K562 (cell line): ENCODE measurements at places on chromosomes 12 and 14.

GRCh38 chr12:62784576-62784975 lies 150.4 kb downstream of the PPM1H start:
- no peak for DNase-seq

- no peak for DNase-seq
Measured at GRCh38 chr14:32623300-32624093, 294.4 kb downstream of the AKAP6 start.

GRCh38 chr12:459430-460258 lies at the start of gene B4GALNT3:
Gene B4GALNT3, plus strand, starts transcription at chr12:459939. Its CDS starts 438 bp downstream, at chr12:460377.
- peak; percentile 65 for DNase-seq

DNA sequence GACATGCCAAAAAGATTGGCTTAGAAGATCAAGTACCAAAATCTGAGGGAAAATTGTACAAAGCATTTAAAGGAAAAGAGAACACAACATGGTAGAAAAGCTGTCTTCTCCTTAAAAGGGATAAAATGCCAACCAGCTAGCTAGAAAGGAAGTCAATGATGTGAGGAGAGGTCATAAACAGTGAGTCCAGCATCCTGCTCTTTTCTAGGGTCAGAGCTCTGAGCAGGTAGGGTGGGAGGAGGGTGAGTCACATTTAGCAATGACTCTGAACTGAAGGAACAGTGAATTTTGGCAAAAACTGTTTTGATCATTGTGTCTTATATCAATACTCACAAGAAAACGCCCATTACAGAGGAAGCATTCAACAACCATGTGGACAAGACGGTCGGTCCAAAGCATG lies 322.3 kb downstream of the DAD1 start:
- no peak for DNase-seq

GRCh38 chr12:57240066-57240921 lies 10.7 kb downstream of the STAC3 start:
- DNase-seq: peak; percentile 72

DNA sequence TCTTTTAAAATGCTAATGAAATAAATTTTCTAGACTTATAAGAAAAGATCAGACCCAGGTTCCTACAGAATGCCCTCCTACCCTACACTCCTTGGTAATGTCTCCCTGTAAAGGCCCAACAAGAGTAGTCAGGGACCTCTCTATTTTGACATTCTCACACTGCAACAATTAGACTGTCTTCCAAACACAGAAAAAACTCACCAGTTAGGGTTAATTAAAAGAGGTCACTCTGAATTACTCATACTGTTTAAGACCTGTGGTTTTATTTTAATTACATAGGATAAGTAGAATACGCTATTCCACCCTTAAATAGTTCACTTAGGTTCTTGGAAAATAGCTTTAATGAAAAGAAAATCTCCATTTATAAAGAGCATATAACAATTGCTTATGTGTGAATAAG lies 142.4 kb downstream of the ITPR2 start:
- DNase-seq: no peak

GRCh38 chr14:78327426-78328221 lies 157.5 kb downstream of the NRXN3 start:
- DNase-seq: no peak

DNA sequence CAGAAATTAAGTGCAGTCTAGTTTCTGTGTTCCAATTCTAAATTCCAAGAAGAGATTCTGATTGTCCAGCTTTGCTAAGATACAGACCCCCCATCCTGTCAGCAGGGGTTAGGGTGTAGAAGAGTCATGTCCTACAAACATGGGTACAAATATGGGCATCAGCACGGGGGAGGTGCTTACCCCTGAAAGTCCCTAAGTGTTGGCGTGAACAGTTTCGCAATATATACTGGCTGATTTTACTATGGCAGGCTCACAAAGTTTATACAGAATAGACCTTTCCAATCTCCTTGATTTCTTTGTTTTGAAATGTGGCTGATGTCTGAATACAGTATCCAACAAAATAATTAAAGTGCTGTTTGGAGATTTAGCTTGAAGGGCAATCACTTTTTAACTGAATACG lies 71.6 kb upstream of the PPM1H start:
- DNase-seq: no peak

DNA sequence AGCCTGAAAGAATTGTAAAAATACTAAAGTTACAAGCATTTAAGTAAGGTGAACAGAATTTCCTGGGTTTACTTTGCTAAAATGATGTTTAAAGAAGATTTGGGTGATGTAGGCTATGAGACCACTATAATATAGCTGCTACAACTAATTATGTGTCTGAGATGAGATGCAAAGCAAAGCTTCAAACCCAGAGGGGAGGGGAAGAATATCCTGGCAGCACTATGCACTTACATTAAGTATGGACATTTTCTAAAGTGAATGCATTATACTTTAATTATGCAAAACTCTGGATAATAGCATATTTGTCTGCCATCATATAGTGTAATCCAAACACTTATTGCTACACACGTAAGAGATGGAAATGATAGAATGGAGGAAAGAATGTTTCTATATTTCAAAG lies 1003.7 kb downstream of the GALC start:
- no peak for DNase-seq

DNA sequence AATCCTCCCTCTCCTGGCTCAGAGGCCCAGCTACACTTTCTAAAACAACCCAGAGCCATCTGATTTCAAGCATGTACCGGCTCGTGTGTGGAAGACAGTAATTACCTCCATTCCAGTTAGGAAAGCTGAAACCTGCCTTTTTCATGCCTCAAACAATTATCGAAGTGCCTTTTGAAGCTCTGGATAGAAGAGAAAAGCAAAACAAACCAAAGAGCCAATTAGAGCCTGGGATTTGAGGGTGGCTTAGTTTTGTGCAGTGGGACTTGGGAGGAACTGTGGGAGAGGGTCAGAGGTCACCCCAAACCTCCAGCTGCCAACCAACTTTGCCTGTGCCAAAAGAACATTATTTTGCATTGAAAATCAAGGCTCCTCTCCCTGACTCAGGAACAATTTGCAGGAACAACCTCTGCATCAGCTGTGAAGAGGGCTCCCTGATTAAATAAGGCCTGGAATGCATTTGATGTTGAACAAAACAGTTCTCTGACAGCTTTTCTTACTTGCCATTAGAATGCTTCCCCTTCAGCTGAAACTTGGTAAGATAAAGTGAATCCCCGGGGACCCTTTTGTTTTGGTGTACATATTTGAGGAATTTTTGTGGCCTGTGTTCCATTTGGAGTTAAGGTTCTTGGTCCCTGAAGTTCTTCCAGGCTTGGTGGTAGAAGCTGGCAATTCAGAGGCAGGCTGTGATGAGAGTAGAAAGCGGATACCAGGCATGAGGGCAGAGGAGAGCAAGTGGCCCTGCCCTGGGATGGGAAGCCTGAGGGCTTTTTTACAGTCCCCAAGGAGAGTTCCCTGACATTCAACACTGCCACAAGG lies 270.1 kb downstream of the ZFP36L1 start:
- DNase-seq: no peak

DNA sequence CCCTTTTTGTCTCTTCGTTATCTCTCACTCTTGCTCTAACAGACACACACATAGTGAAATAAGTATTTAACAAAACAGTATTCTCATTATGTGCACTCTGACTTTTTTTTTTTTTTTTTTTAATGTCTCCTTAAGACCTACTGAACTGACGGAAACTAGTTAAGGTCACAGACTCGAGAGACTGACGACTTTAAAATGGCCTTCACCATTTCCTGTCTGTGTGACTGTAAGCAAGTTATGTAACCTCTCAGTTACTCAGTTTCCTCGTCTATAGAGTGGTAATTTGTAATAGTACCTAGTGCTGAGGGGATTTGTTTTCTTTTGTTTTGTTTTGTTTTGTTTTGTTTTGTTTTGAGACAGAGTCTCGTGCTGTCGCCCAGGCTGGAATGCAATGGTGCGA lies 284.8 kb downstream of the FBXL14 start:
- DNase-seq: no peak

DNA sequence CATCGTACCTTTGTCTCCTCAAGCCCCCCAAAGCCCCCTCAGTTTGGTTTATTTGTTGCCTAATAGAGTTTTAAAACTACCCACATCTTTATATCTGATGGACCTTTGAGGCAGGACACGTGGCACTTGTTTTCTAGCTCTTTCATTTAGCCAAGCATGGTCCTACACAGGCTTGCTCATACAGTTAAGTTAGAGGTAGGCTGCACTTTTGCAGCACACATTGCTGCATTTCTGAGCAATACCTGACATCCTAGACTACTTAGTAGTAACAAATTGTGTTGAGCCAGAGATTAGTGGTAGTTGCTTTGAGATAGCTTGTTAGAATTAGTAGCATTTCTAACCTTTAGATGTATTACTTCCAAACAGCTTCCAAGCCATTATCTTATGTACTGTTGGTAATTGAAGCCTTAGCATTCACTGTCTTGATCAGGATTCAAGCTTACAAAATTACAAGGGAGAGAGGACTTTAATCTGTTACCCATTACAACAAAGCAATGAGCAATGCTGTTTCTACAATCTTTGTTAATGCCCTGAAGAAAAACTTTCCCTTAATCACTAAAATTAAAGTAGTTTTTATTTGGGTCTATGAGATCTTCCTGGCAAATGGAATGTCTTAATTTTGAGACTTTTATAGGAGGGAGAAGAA lies 96.6 kb downstream of the WNK1 start:
- DNase-seq: no peak

GRCh38 chr12:64412459-64412858 lies 8.3 kb downstream of the XPOT start:
- DNase-seq: no peak

DNA sequence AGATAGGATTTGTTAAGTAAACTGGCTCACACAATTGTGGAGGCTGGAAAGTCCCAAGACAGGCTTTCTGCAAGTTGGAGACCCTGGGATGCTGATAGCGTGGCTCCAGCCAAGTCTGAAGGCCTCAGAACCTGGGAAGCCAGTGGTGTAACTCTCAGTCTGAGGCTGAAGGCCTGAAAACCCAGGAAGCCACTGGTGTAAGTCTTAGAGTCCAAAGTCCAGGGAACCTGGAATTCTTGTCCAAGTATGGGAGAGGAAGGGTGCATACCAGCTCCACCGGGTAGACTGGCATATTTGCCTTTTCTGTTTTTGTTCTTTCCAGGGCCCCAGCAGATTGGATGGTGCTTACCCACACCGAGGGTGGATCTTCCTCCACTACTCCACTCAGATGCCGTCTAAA lies 18.1 kb downstream of the GMFB start:
- DNase-seq: no peak

GRCh38 chr12:104306943-104307654 lies 3.6 kb downstream of the EID3 start:
- no peak for DNase-seq

DNA sequence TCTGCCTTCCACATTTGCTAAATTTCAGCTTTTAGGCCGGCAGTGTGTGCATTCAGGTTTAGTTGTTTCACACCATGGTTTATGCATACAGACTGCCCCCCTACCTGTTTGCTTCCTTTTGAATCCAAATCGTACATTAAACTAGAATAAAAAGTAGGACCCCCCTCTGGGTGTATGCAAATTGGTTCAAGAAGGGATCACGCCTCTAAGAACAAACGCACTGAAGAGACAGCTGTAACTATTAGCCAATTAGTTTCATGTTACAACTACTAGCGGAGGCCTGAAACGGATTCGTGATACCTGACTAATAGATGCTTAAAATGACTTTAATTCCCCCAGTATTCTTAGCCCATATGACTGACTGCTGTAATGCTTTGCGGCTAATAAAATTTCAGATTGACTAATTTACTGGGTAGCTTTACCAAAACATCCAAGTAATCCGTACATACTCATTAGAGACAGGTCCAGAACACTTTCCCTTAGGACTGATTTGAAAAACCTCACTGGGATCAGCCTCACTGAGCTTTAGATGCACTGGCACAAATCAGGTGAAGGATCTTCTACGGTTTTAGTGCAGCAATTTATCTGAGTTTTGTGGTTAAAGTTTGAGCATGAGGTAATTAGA lies 411.8 kb downstream of the NPAS3 start:
- no peak for DNase-seq

DNA sequence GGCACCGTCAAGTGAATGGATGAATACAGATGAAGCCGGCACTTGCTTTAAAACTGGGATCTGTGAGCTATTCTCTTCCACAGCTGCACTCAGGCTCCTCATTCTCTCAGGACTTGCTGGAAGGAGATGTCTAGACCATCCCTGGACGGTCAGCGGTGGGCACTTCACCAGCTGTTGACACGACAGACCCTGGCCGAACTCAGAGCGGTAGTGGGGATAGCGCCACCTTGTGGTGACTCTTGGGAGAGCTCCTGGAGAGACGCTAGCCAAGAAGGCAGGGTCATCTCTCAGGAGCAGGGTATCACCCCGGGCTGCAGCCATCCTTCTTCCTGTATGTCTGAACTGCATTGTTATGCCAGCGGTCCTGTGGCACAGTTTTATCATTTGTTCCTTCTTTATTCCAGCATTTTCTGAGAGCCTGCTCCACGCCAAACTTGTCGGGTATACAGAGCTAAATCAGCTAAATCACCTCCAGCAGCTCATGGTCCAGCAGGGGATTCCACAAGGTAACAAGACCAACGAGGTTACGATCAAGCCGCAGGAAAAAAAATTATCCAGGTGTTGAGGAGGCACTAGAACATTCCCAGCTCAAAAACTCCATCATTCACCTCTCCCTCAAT lies 10.0 kb downstream of the WNT1 start:
- peak; percentile 77 for DNase-seq

GRCh38 chr12:62045211-62045610 lies 215.0 kb upstream of the USP15 start:
- no peak for DNase-seq

GRCh38 chr12:65188179-65188701 lies 18.9 kb downstream of the LEMD3 start:
- no peak for DNase-seq

- DNase-seq: no peak
Measured at GRCh38 chr12:52607314-52607713, 6.1 kb upstream of the KRT72 start.

- peak; percentile 19 for DNase-seq
Measured at GRCh38 chr14:69260861-69261564, 1.1 kb downstream of the GALNT16 start.

GRCh38 chr12:25996677-25997076 lies 38.2 kb downstream of the RASSF8 start:
- no peak for DNase-seq

DNA sequence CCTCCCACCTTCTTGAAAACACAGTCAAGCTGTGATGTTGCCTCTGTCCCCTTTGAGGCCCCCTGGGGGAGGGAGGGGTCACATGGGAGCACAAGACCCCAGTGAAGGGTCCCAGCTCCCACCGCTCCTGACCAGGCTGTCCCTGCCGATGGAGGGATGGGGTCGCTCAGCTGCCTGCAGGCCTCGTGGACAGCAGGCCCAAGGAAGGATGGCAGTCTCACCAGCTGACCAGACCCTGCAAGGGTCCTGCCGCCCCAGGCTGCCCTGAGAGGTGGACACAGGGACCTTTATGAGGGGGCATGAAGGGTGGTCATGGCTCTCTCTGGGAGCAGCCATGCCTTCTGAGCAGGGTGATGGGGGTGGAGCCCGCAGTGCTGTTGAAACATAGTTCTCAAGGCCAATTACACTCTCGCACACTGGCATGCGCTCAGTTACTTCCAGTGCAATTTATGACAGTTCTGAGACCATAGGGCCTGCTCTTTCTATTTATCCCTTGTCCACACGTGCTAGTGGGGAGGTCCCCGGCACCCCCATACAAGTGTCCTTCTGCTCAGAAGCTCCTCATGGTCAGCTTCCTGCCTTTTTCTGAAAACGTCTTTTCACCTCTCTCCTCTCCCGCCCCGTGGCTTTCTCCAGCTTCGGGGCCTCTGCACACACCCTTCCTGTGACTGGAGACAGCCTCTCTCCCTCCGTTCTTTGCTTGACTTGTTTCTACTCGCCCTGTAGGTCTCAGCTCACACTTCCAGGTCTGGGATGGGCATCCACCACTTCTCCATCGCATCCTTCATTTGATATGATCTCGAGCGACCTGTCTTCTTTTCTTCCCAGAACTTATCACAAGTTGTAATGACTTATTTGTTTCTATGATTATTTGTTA lies 313.1 kb downstream of the ADGRD1 start:
- no peak for DNase-seq

GRCh38 chr14:29391801-29392200 lies 535.8 kb downstream of the PRKD1 start:
- DNase-seq: no peak
